ENCODE measurements at places on chromosomes 2 and 18.

DNA sequence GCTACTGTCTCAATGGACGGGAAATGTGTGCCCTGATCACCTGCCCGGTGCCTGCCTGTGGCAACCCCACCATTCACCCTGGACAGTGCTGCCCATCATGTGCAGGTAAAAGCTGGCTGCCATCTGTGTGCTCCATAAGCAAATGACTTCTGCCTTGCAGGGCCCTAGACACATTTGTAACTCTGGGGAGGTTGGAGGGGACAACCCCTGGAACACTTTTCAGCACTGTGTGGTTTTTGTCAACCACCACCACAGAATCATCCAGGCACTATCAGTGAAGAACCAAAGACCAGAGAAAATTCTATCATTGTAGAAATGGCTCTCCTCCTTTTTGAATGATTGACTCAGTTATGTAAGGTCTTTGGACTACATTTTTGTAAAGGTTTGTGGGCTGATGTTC is 84.3 kb downstream of the FEZ2 start:
- no peak for DNase-seq

DNA sequence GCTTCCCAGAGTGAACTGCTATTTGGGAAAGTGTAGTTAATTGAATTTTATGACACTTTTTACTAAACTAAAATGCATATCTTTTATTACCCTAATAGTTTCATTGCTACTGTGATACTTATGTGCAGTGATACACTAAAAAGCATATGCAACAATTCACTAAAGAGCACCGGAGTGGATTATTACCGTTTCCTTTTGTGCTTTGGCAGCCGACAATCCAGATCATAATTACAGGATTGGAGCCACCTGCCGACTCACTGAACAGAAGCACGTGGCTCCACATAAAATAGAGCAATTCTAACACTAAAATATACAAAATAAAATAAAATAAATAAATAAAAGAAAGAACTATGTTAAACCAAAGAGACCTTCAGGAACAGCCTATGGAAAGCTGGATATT is 583.4 kb downstream of the NRXN1 start:
- no peak for DNase-seq

GRCh38 chr2:127622561-127623387 is 23.2 kb upstream of the GPR17 start:
- no peak for DNase-seq

- DNase-seq = no peak
Measured at GRCh38 chr2:171287036-171287571, 126.4 kb upstream of the TLK1 start.

- DNase-seq = no peak
Measured at GRCh38 chr18:57333940-57334339, 18.4 kb upstream of the ST8SIA3 start.

DNA sequence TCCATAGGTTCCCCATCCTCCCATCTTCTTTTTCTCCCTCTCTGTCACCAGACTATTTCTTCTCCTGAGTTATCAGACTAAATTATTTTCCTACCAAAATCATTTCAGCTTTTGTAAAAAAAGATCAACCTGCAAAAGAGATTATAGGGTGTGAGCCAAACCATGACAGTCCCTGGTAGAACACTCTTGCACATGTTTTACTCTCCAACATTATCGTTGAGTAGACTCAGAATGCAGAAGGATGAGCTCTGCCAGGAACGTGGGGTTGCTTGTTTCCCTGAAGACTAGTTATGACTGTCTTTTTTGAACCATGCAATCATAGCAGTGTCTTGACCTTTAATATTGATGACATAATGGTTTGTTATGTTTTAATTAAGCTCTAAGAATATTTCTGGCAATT is 360.1 kb upstream of the VWC2L start:
- DNase-seq = no peak

All from occipital lobe (tissue), 3 donors.